ENCODE measurements at places on chromosomes 7 and 10.

- DNase-seq, result no peak
These were observed 81.3 kb downstream of the GRID1 start for GRCh38 chr10:86285136-86285790.

DNA sequence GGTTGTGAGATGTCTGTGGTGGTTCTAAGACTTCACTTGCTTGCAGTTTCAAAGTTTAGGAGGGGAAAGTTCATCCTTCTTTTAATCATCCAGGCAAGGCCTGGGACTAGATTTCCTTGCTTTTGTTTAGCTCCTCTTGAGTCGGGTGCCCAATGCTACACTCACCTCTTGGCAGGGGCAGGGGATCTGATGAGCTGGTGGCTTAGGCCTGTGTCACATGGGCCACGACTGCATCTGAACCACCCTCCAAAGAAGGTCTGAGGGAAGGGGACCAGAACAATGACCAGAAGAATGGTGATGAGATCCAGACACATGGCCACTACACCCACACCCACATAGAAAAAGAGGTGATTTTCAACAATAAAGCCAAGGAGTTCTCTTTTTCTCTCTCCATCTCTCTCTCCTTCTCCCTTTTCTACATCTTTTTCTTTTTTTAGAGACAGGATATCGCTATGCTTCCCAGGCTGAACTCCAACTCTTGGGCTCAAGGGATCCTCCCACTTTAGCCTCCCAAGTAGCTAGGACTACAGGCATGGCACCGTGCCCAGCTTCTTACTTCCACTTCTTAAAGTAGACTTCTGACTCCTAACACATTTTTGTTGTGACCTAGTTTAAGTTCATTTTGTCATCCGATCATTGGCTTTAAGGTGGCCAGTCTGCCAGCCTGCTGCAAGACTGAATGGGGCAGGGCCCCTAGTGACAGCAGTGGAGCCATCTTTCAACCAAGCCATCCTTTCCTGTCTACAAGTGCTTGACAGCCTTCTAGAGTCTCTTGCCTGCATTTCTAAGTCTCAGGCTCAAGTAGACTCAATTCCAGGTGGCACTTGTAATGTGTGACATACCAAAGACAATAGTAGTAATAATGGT lies 350.9 kb downstream of the RNLS start:
- no peak for DNase-seq

- DNase-seq, result no peak
These were observed 10.5 kb upstream of the SRPK2 start for GRCh38 chr7:105399043-105399725.

GRCh38 chr10:72445851-72446250 lies 91.1 kb upstream of the DNAJB12 start:
- DNase-seq, result no peak

GRCh38 chr7:27115221-27116026 lies 12.9 kb upstream of the HOXA2 start:
- no peak for DNase-seq

DNA sequence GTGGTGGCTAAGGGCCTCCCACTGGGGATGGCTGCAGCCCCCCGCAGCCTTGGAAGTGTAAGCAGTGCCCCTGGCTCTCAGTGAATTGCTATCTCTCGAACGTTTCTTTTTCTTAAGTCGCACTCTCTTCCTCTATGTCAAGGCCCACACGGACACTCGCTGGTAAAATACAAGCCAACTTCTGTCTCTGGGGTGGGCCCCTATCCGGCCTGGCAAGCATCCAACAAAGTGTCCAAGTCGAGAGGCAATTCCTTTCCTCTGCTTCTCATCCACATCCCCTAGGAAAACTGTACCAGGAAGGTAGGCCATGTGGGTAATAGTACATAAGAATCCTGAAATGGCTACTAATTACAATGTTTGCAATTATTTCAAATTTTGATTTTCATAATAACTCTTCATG lies 194.9 kb upstream of the MGMT start:
- DNase-seq, result no peak

- no peak for DNase-seq
These were observed 4.1 kb downstream of the KCNIP2 start for GRCh38 chr10:101839416-101840063.

DNA sequence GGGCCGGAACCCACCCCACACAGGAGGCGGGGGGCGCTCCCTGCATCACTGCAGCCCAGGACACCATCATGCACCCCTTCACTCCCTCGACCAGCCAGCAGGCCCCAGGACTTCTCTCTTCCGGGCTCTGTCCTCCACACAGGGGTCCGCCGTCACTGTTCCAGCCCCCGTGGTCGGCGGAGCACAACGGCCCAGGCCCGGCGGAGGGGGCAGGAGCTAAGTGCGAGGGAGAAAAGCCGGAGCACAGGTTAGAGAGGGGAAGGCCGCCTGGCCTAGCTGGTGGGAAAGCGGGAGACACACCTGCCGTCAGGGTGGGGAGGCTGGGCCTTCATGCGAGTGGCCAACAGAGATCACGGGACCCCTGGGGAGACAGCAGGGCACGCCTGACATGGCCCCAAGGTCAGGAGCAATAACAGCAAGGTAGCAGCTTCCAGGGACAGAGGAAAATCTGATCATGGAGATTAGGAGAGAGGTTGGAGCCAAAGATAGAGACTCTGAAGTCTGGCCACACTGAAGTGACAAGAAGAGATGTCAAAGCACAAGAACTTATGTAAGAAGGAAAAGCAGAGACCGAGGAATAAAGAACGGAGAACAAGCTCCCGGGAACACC lies 151.1 kb downstream of the MAD1L1 start:
- DNase-seq, result no peak

- no peak for DNase-seq
These were observed 37.1 kb upstream of the EZH2 start for GRCh38 chr7:148921189-148921588.

DNA sequence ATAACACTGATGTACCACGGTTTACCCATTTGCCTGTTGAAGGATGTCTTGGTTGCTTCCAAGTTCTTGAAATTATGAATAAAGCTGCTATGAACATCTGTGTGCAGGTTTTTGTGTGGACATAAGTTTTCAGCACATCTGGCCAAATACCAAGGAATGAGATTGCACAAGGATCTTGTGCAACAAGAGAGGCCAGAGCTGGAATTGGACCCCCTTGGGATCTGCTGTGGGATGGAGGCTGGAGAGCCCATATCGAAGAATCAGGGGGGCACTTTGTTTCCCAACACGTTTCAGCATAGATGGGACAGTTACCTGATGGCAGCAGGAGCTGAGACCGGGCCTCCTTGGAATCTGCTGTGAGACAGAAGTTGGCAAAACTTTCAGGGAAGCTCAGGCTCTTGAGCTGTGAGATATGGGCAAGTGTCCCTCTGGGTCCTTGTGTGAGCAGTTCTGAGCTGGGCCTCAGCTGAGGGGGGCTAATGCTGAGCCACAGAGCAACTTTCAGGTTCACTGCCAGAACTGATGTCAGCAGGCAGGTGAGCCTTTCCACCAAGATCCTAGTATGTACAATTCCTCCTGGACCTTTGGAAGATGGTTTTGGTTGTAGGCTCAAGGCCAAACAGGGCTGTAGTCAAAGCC lies 115.2 kb upstream of the RAB18 start:
- no peak for DNase-seq

DNA sequence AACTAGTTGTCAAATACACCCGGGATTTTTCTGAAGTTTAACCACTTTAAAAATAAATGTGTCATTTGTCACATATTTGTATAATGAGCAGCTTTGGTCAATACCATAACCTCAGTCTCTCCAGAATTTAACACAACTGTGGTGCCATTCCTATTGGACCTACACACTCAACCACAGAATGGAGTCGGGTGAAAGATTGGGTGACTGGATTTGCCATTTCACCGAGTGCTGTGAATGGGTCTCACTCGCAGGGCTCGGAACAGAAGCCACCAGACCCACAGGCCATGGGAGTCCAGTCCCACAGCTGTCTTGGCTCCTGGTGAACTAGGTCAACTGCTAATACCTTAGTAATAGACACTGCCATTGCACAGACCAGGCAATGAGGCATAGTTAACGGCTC lies 298.4 kb downstream of the CCDC3 start:
- no peak for DNase-seq

- DNase-seq, result no peak
These were observed 21.2 kb downstream of the FIGNL1 start for GRCh38 chr7:50428911-50429310.

GRCh38 chr10:97261183-97261582 lies 31.3 kb downstream of the ARHGAP19 start:
- no peak for DNase-seq

- DNase-seq, result peak; percentile 68
These were observed 13.1 kb downstream of the UNC5B start for GRCh38 chr10:71225291-71226058.

GRCh38 chr10:12742771-12743170 lies 258.7 kb downstream of the CCDC3 start:
- DNase-seq, result no peak

GRCh38 chr10:122460891-122461293 lies 461 bp upstream of the HTRA1 start:
- DNase-seq, result no peak

DNA sequence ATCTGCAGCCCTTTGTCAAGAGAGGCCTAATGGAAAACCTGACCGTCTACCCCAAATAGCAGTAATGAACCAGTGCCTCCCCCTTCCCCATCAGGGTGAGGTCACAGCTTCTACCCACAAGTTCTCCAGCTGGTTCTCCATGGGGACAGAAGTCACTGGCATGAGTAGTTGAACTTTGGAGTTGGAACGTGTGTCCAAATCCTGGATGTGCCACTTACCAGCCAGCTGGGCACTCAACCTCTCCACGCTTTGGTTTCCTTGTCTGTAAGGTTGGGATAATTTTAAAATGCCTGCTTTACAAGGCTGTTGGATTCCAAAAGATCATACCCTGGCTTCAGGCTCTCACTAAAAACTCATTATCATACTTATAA lies 25.6 kb downstream of the PRLHR start:
- DNase-seq, result no peak

DNA sequence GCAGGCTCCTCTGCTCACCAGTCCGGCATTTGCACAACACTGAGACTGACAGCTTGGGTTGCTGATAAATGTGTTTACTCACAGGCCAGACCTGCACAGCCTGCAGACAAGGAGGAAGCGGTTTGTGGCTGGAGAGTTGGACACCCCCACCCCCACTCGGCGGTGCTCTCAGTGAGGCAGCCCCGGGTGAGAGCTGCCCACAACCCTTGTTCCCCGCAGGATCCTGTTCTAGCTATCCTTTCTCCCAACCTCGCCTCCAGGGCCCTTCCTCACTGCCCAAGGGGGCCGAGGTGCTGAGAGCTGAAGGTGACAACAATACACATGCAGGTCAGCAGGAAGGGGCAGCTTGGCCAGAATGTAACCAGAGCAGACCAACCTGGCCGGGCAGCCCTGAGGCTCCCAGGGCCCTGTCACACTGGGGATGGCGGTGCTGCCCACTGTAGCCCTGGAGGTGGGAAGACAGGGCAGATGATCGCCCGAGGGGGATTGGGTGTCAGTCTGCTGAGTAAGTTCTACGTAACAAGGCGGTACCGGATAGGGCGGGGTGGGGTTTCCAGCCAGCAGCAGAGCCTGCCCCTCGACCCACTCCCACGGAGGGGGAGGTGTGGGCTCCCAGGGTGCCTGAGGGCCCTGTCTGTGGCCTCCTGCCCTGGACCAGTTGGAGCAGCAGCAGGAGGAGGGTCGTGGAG lies 2.1 kb upstream of the ADAM8 start:
- no peak for DNase-seq

GRCh38 chr7:11343136-11343535 lies 369.5 kb downstream of the PHF14 start:
- no peak for DNase-seq

- DNase-seq, result peak; percentile 18
These were observed 66.4 kb downstream of the ZNF503 start for GRCh38 chr10:75335191-75335590.

DNA sequence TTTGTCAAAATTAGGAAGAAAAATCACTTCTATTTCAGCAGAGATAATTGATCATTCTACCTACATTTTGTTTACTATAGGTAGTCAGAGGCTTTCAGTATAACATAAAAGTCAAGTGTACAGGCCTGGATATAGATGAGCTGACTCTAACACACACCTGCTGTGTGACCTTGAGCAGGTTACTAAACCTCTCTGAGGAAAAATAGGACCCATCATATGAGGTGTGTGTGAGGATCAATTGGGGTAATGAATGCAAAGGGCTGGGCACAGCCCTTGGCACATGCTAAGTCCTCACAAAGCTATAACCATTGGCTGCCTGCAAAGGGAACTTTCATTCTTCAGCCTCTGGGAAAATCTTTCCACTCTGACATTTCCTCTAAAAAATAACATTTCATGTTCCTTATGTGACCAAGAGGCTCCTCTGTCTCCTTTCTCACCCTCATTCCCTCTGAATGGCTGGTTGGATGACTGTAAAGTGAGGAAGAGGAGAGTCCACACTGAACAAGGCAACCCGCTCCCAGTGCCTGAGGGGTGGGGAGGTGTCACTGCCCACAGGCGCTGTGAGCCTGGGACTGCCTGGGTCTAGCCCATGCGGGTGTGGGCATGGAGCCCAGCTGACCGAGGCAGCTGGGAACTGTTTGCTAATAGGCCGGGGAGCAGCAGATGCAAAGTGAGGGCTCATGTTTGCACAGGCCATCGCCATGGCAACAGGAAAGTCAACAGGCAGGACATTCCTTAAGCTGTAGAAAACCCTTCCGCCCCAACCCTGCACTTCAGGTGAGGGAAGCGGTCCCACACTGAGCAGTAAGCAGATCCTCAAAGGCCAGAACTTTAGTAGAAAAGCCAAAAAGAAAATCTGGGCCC lies 36.8 kb downstream of the MYOF start:
- peak; percentile 42 for DNase-seq

Measured in NCI-H446 (cell line).